ENCODE measurements at places on chromosomes 1 and 21. TPM values are rescaled to one million over a fixed set of nuclear protein-coding genes. Genes with fewer than 3 reads are reported as not detected.
A peak's percentile ranks its signal among the peaks of the same experiment; 100 is the strongest.

DNA sequence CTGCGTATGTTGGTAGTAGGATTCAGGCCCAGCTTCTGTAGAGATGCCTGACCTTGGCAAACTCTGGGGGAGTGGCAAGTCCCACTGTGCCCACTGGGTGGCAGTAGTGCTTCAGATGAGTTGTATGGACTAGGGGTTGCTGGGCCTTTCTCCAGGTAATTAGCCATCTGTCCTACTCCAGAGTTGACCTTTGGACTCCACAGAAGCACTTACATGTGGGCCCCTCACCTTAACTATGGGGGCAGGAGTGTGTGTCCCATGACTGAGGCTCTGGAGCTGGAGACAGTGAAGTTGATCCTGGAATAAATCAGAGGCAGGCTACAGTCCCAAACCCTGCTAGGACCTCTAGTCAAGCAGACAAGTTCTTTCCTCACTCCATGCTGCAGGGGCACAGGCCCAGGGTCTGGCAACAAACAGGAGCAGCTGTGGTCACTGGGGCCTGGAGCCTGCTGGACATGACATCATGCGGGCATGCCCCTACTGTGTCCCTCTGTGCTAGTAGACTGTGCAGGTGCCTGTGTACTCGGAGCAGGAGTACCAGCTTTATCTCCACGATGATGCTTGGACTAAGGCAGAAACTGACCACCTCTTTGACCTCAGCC is 4.6 kb downstream of the DMAP1 start:
- no peaks in the 10 kb centered on the region for H3K27me3 ChIP-seq
- no peak overlapping the region for H3K4me3 ChIP-seq
- H3K27ac ChIP-seq = no peak overlapping the region
- H3K36me3 ChIP-seq = peaks cover 28% of the 10 kb centered on the region

DNA sequence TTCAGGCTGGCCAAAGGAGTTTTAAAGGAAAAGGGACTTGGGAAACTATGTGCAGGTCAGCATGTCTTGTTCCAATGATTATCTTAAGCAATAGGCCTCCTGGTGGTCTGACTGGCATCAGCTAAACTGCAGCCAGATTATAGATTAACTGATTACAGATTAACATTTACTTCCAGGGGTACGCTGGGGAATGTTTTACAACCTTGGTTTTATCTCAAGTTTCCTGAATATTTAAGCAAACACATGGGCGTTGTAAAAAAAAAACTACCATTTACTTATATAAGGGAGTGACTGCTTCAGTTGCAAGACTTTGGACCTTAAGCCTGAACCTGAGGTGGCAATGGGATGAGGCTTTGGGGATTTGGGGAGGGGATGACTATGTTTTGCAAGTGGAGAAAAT is 600.6 kb upstream of the B3GALT2 start:
- no peaks in the 10 kb centered on the region for H3K36me3 ChIP-seq
- H3K4me1 ChIP-seq = no peaks in the 10 kb centered on the region
- no peaks in the 10 kb centered on the region for H3K27me3 ChIP-seq
- no peak for DNase-seq

- H3K4me3 ChIP-seq = no peak overlapping the region
- H3K27ac ChIP-seq = no peak overlapping the region
- no peaks in the 10 kb centered on the region for H3K27me3 ChIP-seq
- H3K4me1 ChIP-seq = peaks cover 10% of the 10 kb centered on the region
- H3K36me3 ChIP-seq = no peaks in the 10 kb centered on the region
Observed at GRCh38 chr1:206846487-206846886, 18.9 kb upstream of the IL20 start.

The SLC22A15 gene
- polyA plus RNA-seq = 2.4 TPM

The SLC37A1 gene
- polyA plus RNA-seq = 6.0 TPM

DNA sequence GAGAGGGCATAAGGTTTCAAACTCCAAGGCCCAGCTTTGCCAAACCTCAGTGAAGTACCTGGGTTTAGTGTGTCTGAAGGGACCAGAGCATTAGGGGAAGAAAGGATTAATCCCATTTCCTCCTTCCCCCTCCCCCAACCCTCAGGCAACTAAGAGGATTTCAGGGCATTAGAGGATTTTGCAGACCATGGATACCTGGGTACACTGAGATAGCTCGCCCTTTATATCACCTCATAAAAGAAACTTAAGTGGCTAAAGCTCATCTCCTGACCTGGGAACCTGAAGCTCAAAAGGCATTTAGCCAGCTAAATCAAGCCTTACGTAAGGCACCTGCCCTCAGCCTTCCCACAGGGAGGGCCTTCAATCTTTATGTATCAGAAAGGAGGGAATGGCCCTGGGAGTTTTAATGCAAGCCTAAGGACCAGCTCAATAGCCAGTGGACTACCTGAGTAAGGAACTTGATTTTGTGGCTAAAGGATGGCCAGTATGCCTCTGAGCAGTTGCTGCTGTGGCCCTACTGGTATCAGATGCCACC is 26.4 kb upstream of the SMYD3 start:
- H3K27ac ChIP-seq = no peak overlapping the region
- no peak for DNase-seq
- H3K36me3 ChIP-seq = no peaks in the 10 kb centered on the region

The CAPN8 gene
- not detected for polyA plus RNA-seq

The REN gene
- polyA plus RNA-seq = 3.5 TPM

The CNN3 gene
- polyA plus RNA-seq = 156 TPM

GRCh38 chr1:217009376-217009775 is 286.1 kb upstream of the ESRRG start:
- no peak for DNase-seq
- peaks cover 27% of the 10 kb centered on the region for H3K4me1 ChIP-seq
- H3K36me3 ChIP-seq = no peaks in the 10 kb centered on the region
- no peaks in the 10 kb centered on the region for H3K27me3 ChIP-seq
- H3K27ac ChIP-seq = no peak overlapping the region
- H3K4me3 ChIP-seq = no peak overlapping the region

The TMEM54 gene
- polyA plus RNA-seq = 41.4 TPM

The NEGR1 gene
- 0.20 TPM for polyA plus RNA-seq

- no peaks in the 10 kb centered on the region for H3K36me3 ChIP-seq
- no peak for DNase-seq
- H3K27me3 ChIP-seq = no peaks in the 10 kb centered on the region
- peaks cover 3% of the 10 kb centered on the region for H3K4me1 ChIP-seq
- no peak overlapping the region for H3K4me3 ChIP-seq
Observed at GRCh38 chr1:201006450-201006849, 17.1 kb downstream of the KIF21B start.

DNA sequence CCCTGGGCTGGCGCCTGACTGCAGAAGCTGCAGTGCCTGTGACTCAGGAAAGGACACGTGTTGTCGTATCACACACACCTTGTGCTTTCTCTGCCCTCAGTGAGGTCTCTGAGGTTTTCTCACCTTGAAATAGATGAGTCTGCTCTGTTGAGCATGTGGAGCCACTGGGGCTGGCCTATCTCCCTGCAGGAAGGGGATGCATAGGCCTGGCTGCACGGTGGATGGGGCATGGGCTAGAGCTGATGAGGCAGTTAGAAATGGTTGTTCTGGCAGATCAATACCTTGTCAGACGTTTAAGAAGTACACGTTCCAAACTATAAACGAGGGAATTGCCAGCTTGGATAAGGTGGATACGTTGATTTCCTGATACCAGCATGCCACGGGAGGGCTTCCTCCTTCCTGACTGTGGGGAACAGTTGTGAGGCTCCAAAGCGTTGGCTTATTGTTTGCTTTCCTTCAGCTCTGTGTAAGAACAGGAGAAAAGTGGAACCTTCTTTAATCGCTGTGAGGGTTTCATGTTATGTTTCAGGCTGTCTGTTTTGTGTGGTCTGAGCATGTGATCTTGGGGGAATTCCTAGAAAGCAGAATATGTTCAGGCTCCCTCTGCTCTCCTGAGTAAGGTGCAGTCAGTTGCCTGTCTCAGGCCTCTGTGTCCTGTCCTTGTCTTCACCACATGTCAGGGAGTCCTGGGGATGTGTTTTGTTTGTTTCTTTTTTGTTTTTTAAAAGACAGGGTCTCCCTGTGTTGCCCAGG is 44.8 kb downstream of the PCNT start:
- peaks cover 5% of the 10 kb centered on the region for H3K36me3 ChIP-seq
- no peak overlapping the region for H3K27ac ChIP-seq
- no peak for DNase-seq

DNA sequence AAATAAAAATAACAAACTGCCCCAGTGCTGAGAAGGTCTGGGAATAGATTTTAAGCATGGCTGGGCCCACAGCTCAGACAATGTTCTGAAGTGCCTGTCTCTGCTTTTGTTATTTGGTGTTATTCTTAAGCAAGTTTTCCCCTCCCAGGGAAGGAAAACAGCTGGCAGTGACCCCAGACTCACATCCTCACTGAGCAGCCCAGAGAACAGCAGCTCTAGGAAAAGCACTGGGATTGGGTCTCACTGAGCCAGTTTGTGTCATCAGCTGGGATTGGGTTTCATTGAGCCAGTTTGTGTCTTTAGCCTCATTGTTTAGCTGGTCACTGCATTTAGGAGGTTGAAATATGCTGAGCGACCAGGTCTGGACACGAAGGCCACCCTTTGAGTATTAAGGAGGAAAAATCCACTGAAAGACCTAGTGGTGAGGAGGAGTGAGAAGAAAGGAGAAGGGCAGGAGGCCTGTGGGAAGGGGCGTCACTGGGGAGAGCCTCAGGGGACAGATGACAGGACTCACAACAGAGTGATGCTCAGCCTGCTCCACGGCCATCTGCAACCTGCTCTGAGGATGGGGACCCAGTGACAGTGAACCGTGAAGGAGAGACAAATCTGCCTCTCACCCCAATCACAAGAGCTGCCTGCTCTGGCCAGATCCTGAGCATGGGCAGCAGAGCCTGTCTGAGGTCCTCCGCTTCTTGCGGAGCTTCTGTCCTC is 103.8 kb downstream of the TOMM20 start:
- DNase-seq = no peak
- H3K27me3 ChIP-seq = no peaks in the 10 kb centered on the region
- no peak overlapping the region for H3K27ac ChIP-seq
- H3K4me1 ChIP-seq = peaks cover 20% of the 10 kb centered on the region
- no peaks in the 10 kb centered on the region for H3K36me3 ChIP-seq

The PPP1R12B gene
- polyA plus RNA-seq = 109 TPM

GRCh38 chr21:18832950-18833349 is 429.4 kb upstream of the TMPRSS15 start:
- no peak overlapping the region for H3K4me3 ChIP-seq
- H3K27ac ChIP-seq = peak overlapping the region; percentile 25
- no peaks in the 10 kb centered on the region for H3K36me3 ChIP-seq

- H3K4me3 ChIP-seq = no peak overlapping the region
- DNase-seq = no peak
- H3K27me3 ChIP-seq = no peaks in the 10 kb centered on the region
- H3K36me3 ChIP-seq = no peaks in the 10 kb centered on the region
- H3K4me1 ChIP-seq = peaks cover 18% of the 10 kb centered on the region
- no peak overlapping the region for H3K27ac ChIP-seq
Observed at GRCh38 chr21:28083350-28083749, 909.3 kb downstream of the LTN1 start.

- DNase-seq = peak; percentile 89
- H3K36me3 ChIP-seq = no peaks in the 10 kb centered on the region
- H3K27me3 ChIP-seq = peaks cover 18% of the 10 kb centered on the region
- H3K27ac ChIP-seq = no peak overlapping the region
- peaks cover 5% of the 10 kb centered on the region for H3K4me1 ChIP-seq
Observed at GRCh38 chr1:159172614-159173291, 1.3 kb downstream of the CADM3 start.

DNA sequence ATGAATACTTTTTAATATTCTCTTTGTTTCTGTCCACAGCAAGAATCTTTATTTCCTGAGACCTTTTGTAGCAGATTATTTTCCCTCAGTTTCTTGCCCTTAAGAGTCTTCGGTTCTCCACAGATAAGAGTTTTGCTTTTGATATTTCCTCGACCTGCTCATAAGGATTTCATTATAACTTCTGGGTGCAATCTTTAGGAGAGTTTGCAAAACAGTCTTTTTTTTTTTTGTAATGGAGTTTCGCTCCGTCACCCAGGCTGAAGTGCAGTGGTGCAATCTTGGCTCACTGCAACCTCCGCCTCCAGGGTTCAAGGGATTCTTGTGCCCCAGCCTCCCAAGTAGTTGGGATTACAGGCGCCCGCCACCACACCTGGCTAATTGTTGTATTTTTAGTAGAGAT is 10.1 kb upstream of the UBE4B start:
- H3K4me3 ChIP-seq = no peak overlapping the region
- H3K27me3 ChIP-seq = no peaks in the 10 kb centered on the region
- no peak for DNase-seq

The RSRP1 gene
- 161 TPM for polyA plus RNA-seq

The ALPL gene
- polyA plus RNA-seq = 0.77 TPM

The NES gene
- 86.5 TPM for polyA plus RNA-seq

The WNT2B gene
- polyA plus RNA-seq = 1.1 TPM

The THEM5 gene
- not detected for polyA plus RNA-seq

The SYDE2 gene
- polyA plus RNA-seq = 30.2 TPM

- no peaks in the 10 kb centered on the region for H3K36me3 ChIP-seq
- no peak for DNase-seq
- H3K27ac ChIP-seq = no peak overlapping the region
- no peaks in the 10 kb centered on the region for H3K4me1 ChIP-seq
- H3K4me3 ChIP-seq = no peak overlapping the region
Observed at GRCh38 chr1:98910827-98911226, 93.8 kb downstream of the PLPPR5 start.

GRCh38 chr1:229993060-229993459 is 74.0 kb upstream of the GALNT2 start:
- H3K4me1 ChIP-seq = no peaks in the 10 kb centered on the region
- no peaks in the 10 kb centered on the region for H3K36me3 ChIP-seq

DNA sequence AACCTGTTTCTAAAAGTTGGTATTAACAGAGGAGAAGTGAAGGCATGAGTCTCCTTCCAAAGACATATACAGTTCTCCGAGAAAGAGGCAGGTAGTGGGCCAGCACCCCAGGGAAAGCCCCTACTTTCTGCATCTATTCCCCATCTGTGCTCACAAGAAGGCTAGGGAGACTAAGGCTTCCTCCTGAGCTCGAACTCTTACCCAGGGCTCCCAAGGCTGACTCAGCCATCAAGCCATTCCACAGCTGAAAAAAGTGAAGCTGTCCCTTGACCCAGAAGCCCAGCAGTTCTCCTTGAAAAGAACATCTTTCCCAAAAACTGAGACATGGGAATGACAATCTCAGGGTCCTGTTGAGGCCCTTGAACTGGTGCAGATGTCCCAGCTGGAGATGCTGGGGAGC is 1.9 kb upstream of the PADI3 start:
- H3K4me1 ChIP-seq = no peaks in the 10 kb centered on the region
- no peak overlapping the region for H3K4me3 ChIP-seq
- no peak overlapping the region for H3K27ac ChIP-seq
- peaks cover 15% of the 10 kb centered on the region for H3K27me3 ChIP-seq
- H3K36me3 ChIP-seq = no peaks in the 10 kb centered on the region

- DNase-seq = peak; percentile 71
- no peaks in the 10 kb centered on the region for H3K36me3 ChIP-seq
- no peak overlapping the region for H3K27ac ChIP-seq
Observed at GRCh38 chr1:6860401-6860800, 75.1 kb downstream of the CAMTA1 start.
